ENCODE measurements at places on chromosomes 5 and 9. TPM values are rescaled to one million over a fixed set of nuclear protein-coding genes. Genes with fewer than 3 reads are reported as not detected.

KIF4B gene
- 0.15 TPM for total RNA-seq

MPDZ gene
- 38.0 TPM for total RNA-seq

POLR3G gene
- total RNA-seq: 6.9 TPM

BTNL3 gene
- total RNA-seq: not detected

PCDHGA3 gene
- total RNA-seq: 2.6 TPM

CCL27 gene
- total RNA-seq: 0.15 TPM

SYNPO gene
- 3.3 TPM for total RNA-seq

FCN2 gene
- total RNA-seq: not detected

PCDHGA1 gene
- 2.3 TPM for total RNA-seq

LHX6 gene
- total RNA-seq: not detected

CDC25C gene
- total RNA-seq: 13.7 TPM

CBY3 gene
- not detected for total RNA-seq

TTC23L gene
- total RNA-seq: under 0.01 TPM

MLANA gene
- total RNA-seq: not detected

Data from smooth muscle cell of trachea (primary cell).